IPS DF 19.7 (cell line): ENCODE measurements at places on chromosomes 3 and 15.

DNA sequence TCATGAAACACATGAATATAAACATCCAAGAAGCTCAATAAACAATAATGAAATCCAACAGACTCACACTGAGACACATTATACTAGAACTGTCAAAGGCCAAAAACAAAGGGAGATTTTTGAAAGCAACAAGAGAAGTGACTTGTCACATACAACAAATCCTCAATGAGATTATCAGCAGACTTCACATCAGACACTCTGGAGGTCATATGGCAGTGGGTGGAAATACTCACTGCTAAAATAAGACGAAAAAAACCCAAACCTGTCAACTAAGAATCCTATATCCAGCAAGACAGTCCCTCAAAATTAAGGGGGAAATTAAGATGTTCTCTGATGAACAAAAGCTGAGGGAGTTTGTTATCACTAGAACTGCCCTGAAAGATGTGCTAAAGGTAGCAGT lies 125.4 kb upstream of the MELTF start:
- no peak for DNase-seq

GRCh38 chr3:181987736-181988135 lies 276.0 kb downstream of the SOX2 start:
- no peak for DNase-seq

- no peak for DNase-seq
These were observed 96.7 kb upstream of the BHLHE40 start for GRCh38 chr3:4882548-4882947.

DNA sequence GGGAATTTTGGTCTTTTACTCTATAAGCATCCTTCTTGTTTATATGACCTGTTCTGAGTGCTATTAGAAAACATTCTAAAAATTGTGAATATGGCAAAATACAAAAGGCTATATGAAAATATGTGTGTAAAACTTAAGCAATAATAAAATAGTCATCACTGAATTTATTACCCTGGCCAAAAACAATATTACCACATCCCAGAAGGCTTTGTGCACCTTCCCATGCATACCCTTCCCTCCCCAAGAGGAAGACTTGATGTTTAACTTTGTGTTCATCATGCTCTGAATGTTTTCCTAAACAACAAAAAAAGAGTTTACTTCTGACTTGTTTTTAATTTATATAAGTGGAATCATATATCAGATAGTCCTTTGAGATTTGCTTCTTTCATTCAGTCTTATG lies 155.1 kb upstream of the TNIK start:
- no peak for DNase-seq
